Ascending aorta (tissue), 2 donors: ENCODE measurements at places on chromosomes 7 and 10.

GRCh38 chr10:109928475-109928891, 5.2 kb upstream of the XPNPEP1 start:
- no peak for DNase-seq
- no peaks in the 10 kb centered on the region for H3K27me3 ChIP-seq
- no peaks in the 10 kb centered on the region for H3K4me1 ChIP-seq
- H3K36me3 ChIP-seq, result no peaks in the 10 kb centered on the region

GRCh38 chr10:98417973-98418664, 3.1 kb upstream of the PYROXD2 start:
- DNase-seq, result peak; percentile 61
- no peak overlapping the region for H3K27ac ChIP-seq
- peaks cover 7% of the 10 kb centered on the region for H3K4me1 ChIP-seq
- peaks cover 42% of the 10 kb centered on the region for H3K36me3 ChIP-seq
- no peaks in the 10 kb centered on the region for H3K27me3 ChIP-seq
- no peak overlapping the region for H3K4me3 ChIP-seq

DNA sequence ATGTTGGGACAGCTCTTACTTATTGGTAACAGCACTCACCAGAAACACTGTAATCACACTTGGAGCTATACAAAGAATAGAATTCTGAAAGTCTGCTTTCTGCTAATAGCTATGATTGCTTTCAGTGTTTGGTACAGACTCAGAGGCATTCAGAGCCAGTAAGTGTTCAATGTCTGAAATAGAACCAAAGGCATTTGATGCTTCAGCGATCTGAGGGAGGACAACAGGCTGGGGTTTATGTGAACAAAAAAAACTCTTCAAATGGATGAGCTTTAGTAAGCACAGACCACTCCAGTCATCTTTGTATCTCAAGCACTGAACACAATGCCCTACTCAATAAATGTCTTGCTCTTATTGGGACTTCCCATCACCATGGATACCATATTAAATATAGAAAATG, 322.8 kb upstream of the GRM3 start:
- no peak overlapping the region for H3K27ac ChIP-seq
- DNase-seq, result no peak
- H3K27me3 ChIP-seq, result no peaks in the 10 kb centered on the region
- no peaks in the 10 kb centered on the region for H3K4me1 ChIP-seq
- H3K4me3 ChIP-seq, result no peak overlapping the region
- H3K36me3 ChIP-seq, result no peaks in the 10 kb centered on the region

- DNase-seq, result no peak
- H3K27me3 ChIP-seq, result peaks cover 26% of the 10 kb centered on the region
- peaks cover 6% of the 10 kb centered on the region for H3K4me1 ChIP-seq
- H3K36me3 ChIP-seq, result no peaks in the 10 kb centered on the region
- peak overlapping the region; percentile 74 for H3K4me3 ChIP-seq
- no peak overlapping the region for H3K27ac ChIP-seq
Observed at GRCh38 chr7:2522780-2523433, 3.3 kb downstream of the LFNG start.

GRCh38 chr10:88541116-88541626, 41.9 kb downstream of the RNLS start:
- no peaks in the 10 kb centered on the region for H3K36me3 ChIP-seq
- H3K27me3 ChIP-seq, result no peaks in the 10 kb centered on the region
- no peak overlapping the region for H3K4me3 ChIP-seq
- DNase-seq, result no peak
- H3K4me1 ChIP-seq, result peaks cover 6% of the 10 kb centered on the region

DNA sequence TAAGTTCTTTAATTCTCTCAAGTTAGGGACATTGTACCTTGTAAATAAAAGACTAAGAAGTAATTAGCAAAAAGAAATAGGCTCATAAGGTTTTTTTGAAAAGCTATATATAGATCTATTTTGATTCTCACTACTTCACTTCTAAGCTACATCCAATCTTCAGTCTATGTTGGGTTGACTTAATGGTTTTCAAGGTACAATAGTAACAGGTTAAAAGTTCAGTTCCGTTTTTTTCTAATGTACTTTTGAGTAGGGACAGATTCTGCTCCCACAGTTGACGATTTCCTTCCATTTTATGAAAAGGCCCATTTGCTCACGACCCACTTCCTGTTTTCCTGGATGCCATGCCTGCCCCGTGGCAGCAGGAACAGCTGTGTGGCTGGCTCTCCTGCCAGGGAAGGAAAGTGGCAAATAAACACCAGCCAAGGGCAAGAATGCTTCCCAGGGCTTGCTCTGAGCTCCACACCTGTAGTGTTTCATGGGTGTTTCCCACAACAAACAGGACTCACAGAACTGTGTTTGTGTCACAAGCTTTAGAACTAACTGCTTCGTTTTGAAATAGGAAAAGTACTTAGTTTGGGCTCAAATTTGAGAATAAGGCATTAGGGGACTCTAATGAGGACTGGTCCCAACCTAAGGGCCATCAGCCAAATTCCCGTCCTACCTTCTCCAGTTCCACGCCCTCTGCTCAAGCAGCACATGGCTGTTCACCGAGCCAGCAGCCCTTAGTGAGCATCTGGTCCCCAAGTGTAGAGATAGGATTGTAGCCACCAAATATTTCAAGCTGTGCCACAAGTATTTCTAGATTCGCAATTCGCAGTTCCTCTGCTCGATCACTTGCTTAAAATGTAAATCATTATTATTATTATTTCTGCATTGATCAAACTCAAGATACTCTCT, 240.7 kb downstream of the COBL start:
- no peaks in the 10 kb centered on the region for H3K36me3 ChIP-seq
- H3K4me1 ChIP-seq, result no peaks in the 10 kb centered on the region
- H3K27me3 ChIP-seq, result no peaks in the 10 kb centered on the region
- no peak overlapping the region for H3K4me3 ChIP-seq
- H3K27ac ChIP-seq, result no peak overlapping the region

GRCh38 chr10:121680879-121681655, 82.8 kb upstream of the FGFR2 start:
- no peaks in the 10 kb centered on the region for H3K27me3 ChIP-seq
- H3K4me1 ChIP-seq, result no peaks in the 10 kb centered on the region
- no peak overlapping the region for H3K27ac ChIP-seq
- no peak overlapping the region for H3K4me3 ChIP-seq
- no peak for DNase-seq
- no peaks in the 10 kb centered on the region for H3K36me3 ChIP-seq

- no peaks in the 10 kb centered on the region for H3K36me3 ChIP-seq
- H3K27me3 ChIP-seq, result no peaks in the 10 kb centered on the region
- no peak overlapping the region for H3K27ac ChIP-seq
- H3K4me1 ChIP-seq, result no peaks in the 10 kb centered on the region
Observed at GRCh38 chr10:48671914-48672595, 12.6 kb upstream of the WDFY4 start.

DNA sequence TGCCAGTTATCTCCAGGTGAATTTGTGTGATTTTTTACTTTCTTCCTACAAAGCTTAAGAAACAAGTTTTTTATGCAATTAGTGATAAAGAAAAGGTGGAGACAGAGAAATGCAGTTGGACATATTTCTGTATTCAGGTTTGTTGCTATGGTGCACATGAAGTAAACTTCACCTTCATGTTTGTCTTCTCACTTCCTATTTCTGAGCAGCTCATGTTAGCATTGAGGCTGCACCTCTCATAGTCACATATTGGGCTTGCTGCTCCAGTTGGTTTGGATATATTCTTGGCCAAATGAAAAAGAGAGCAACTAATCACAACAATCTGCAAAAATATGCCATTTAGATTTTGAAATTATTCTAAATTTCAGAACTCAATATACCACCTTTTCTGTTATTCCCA, 475.6 kb upstream of the ZWINT start:
- H3K36me3 ChIP-seq, result no peaks in the 10 kb centered on the region
- H3K27me3 ChIP-seq, result no peaks in the 10 kb centered on the region
- no peaks in the 10 kb centered on the region for H3K4me1 ChIP-seq
- H3K4me3 ChIP-seq, result no peak overlapping the region

GRCh38 chr7:121278120-121279021, 50.4 kb upstream of the WNT16 start:
- no peak overlapping the region for H3K27ac ChIP-seq
- H3K4me1 ChIP-seq, result no peaks in the 10 kb centered on the region
- H3K27me3 ChIP-seq, result no peaks in the 10 kb centered on the region
- DNase-seq, result no peak
- no peak overlapping the region for H3K4me3 ChIP-seq
- no peaks in the 10 kb centered on the region for H3K36me3 ChIP-seq

DNA sequence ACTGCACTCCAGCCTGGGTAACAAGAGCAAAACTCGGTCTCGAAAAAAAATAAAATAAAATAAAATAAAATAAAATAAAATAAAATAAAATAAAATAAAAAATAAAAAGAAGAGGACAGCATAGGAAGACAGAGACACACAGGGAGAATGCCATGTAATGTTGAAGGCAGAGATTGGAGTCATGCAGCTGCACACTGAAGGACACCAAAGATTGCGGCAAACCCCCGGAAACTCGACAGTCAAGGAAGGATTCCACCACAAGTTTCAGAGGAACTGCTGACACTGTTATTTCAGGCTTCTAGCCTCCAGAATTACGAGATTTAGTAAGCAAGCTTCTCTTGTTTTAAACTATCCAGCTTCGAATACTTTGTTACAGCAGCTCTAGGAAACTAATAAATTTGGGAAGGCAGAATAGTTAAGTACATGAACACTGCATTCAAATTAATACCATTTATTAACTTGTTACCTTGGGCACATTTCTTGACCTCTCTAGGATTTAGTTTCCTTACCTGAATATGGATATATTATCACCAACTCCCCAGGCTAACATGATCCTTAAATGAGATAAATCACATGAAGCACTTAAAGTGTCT, 9.5 kb downstream of the CPED1 start:
- peak overlapping the region; percentile 88 for H3K27ac ChIP-seq
- H3K36me3 ChIP-seq, result no peaks in the 10 kb centered on the region
- no peak for DNase-seq
- H3K27me3 ChIP-seq, result no peaks in the 10 kb centered on the region
- no peak overlapping the region for H3K4me3 ChIP-seq

DNA sequence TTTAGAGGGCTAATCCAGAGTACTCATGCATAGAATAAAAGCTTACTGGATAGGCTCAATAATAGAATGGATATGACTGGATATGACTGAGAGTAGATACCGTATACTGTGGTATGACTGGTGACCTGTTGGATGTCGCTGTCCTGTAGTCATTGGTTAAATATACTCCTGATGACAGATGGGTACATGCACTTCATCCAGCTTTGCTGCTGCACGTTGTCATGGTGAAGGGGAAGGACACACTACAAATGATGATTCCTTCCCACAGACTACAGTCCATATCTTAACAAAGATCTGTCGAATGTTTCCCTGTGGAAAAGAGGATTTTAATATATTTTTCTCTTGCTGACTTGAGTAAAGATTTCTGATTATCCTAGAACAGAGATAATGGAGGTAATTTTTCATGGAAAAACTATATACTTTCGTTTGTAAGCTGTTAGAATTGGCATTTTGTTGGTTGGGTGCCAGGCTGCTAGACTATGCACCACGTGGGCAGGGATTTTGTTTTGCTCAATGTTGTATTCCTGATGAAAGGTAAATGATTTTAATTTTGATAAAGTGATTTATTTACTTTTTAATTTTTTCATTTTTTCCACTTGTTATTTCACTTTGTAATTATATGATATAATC, 97.3 kb downstream of the PPP1R9A start:
- H3K36me3 ChIP-seq, result no peaks in the 10 kb centered on the region
- H3K4me3 ChIP-seq, result no peak overlapping the region
- no peaks in the 10 kb centered on the region for H3K4me1 ChIP-seq
- H3K27me3 ChIP-seq, result no peaks in the 10 kb centered on the region
- no peak overlapping the region for H3K27ac ChIP-seq

- H3K4me3 ChIP-seq, result no peak overlapping the region
- peaks cover 17% of the 10 kb centered on the region for H3K36me3 ChIP-seq
- H3K27ac ChIP-seq, result no peak overlapping the region
- DNase-seq, result no peak
- no peaks in the 10 kb centered on the region for H3K27me3 ChIP-seq
- H3K4me1 ChIP-seq, result no peaks in the 10 kb centered on the region
Observed at GRCh38 chr7:124843336-124843735, 77.7 kb upstream of the GPR37 start.

DNA sequence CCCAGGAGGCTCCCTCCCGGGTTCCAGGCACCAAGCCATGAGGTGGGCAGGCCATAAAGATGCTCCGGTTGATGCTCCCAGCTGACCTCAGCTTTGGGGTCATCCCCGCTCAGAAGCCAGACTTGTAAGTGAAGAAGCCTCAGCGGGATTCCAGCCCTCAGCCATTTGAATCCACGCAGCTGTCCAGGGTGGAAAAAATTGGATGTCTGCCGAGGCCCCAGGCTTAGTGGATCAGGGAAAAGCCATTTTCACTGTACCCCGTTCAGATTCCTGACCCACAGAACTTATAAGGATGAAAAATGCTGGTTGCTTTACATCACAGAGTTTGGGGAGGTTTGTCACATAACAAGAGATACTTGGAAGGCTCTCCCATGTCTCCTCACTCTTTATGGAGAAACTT, 49.2 kb upstream of the CPN1 start:
- H3K27ac ChIP-seq, result no peak overlapping the region
- no peaks in the 10 kb centered on the region for H3K27me3 ChIP-seq
- H3K4me1 ChIP-seq, result no peaks in the 10 kb centered on the region
- no peak overlapping the region for H3K4me3 ChIP-seq

GRCh38 chr10:83941189-83941588, 198.1 kb upstream of the GHITM start:
- DNase-seq, result no peak
- no peaks in the 10 kb centered on the region for H3K27me3 ChIP-seq
- H3K36me3 ChIP-seq, result no peaks in the 10 kb centered on the region
- no peak overlapping the region for H3K4me3 ChIP-seq

DNA sequence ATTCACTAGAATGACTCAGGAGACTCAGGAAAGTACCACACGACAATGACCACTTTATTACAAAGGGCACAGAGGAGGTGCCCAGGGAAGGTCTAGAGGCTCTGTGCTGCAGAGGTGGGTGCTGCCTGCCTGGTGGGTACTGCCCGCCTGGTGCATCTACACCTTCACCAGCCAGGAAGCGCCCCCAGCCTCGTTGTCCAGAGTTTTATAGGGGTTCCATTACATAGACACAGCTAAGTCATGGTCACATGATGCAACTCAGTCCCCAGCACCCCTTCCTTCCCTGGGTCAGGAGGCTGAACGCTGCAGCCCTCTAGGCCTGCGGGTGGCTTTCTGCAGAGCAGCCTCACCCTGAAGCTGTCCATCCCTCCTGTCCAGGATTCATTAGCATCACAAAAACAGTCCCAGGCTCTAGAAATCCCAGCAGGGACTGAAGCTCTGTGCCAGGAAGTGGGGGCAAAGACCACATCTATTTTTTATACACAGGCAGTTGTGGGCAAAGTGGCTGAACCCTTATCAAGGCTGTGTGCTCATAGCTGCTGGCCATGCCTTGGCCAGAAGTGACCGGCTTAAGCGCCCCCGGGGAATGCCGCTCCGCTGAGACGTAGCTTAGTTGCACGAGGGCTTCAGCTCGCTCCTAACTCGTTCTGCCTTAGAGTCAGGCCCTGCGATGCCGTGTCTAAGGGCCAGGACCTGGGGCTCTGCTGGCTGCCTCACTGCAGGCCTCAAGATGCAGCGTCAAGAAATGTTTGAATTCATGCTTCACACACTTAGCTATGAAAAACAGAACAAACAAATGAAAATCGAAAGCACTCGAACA, 219.0 kb downstream of the GLRX3 start:
- no peaks in the 10 kb centered on the region for H3K27me3 ChIP-seq
- no peak for DNase-seq
- no peak overlapping the region for H3K4me3 ChIP-seq
- no peaks in the 10 kb centered on the region for H3K4me1 ChIP-seq
- H3K36me3 ChIP-seq, result no peaks in the 10 kb centered on the region
- no peak overlapping the region for H3K27ac ChIP-seq

GRCh38 chr10:97590748-97591495, 1.4 kb downstream of the C10orf62 start:
- peaks cover 31% of the 10 kb centered on the region for H3K4me1 ChIP-seq
- H3K36me3 ChIP-seq, result no peaks in the 10 kb centered on the region
- no peaks in the 10 kb centered on the region for H3K27me3 ChIP-seq
- no peak for DNase-seq
- no peak overlapping the region for H3K27ac ChIP-seq
